ENCODE measurements at places on chromosomes 7 and 10. TPM values are rescaled to one million over a fixed set of nuclear protein-coding genes. Genes with fewer than 3 reads are reported as not detected.

DNA sequence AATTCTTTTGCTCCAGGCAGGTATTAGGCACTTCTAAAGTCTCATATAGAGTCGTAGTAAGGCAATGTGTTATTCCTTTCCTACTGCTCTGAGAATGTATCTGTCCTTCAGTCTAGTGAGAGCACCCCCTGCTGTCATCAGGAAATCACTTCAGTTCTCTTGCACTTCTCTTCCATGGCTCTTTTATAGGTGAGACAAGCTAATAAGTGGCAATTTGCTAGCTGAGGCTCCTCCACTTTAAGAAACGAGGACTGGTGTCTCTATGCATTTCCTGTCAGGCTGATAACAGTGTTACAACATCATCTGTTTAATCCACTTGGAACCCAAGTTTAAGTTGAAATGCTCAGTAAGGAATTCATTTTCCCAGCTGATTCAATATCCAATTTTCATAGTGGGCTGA lies 350.6 kb downstream of the TFEC start:
- DNase-seq = no peak

Gene DNAJC9
- 25.6 TPM for total RNA-seq

Gene GLCCI1
- total RNA-seq = 61.6 TPM

DNA sequence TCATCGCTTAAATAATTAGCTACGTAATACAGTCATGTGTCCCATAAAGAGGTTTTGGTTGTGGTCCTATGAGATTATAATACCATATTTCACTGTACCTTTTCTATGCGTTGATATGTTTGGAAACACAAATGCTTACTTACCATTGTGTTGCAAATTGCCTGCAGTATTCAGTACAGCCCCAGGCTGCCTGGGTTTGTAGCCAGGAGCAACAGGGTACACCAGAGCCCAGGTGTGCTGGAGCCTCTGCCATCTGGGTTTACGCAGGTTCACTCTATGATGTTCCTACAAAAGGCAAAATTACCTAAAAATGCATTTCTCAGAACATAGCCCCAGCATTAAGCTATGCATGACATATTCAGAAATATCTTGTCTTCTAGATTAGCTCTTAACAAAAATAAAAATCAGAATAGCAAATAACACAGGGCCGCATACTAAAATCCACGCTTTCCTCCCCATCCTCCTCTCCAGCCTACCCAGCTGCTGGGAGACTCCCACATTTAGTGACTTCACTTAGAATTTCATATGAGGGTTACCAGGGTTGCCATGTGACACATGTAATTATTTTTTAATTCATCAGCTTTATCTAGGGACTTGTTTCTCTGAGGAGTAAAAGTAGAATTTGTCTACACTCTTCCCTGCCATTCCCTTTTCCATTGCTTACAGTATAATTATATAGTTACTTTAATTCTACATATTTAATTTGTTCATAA lies 559.0 kb upstream of the ADARB2 start:
- DNase-seq = no peak

DNA sequence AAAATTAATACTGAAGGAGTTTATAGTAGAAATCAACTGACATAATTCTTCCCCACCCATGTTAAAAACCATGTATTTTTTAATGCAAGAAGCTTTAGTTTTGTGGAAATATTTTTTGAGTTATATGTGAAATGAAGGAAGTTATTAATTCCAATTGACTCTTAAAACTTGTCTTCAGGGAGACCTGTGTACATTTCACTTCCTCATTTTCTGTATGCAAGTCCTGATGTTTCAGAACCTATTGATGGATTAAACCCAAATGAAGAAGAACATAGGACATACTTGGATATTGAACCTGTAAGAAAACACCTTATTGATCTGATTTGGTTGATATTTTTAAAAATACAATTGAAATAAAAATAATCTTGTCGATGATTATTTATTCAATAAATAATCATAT lies 33.3 kb downstream of the CD36 start:
- DNase-seq = no peak

GRCh38 chr7:143385891-143386781 lies 5.0 kb downstream of the ZYX start:
- no peak for DNase-seq

Gene TAS2R41
- not detected for total RNA-seq

Gene SLC16A12
- total RNA-seq = 0.26 TPM

- DNase-seq = no peak
These were observed 217.0 kb downstream of the CREB5 start for GRCh38 chr7:28629216-28629842.

DNA sequence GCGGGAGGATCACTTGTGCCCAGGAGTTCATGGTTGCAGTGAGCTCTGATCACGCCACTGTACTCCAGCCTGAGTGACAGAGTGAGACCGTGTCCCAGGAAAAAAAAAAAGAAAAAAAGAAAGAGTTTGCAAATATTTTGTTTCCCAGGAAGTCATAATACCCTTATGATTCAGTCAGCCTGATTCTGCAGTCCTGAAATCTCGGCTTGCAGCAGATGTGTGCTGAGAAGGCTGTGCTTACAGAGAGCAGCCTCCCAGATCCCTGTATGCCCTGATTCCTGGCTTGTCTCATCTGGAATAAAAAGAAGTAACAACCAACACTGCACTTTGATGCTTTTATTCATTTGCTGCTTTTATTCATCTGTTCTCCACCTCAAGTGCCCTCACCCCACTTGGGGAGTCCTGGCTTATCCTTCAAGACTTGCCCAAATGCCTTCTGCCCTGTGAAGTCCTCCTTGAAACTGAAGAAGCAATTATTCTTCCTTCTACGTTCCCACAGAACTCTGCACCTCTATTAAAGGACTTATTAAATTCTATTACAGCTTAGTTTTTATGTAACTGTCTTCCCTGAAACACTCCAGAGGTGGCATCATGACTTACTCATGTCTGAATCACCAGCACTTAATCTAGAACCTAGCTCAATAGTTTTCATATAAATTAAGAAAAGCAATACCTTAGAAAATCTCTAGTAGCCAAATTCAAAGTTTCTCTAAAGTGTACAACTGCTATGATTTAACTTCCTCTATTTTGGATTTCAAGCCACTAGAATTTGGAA lies 27.7 kb upstream of the BPGM start:
- no peak for DNase-seq

DNA sequence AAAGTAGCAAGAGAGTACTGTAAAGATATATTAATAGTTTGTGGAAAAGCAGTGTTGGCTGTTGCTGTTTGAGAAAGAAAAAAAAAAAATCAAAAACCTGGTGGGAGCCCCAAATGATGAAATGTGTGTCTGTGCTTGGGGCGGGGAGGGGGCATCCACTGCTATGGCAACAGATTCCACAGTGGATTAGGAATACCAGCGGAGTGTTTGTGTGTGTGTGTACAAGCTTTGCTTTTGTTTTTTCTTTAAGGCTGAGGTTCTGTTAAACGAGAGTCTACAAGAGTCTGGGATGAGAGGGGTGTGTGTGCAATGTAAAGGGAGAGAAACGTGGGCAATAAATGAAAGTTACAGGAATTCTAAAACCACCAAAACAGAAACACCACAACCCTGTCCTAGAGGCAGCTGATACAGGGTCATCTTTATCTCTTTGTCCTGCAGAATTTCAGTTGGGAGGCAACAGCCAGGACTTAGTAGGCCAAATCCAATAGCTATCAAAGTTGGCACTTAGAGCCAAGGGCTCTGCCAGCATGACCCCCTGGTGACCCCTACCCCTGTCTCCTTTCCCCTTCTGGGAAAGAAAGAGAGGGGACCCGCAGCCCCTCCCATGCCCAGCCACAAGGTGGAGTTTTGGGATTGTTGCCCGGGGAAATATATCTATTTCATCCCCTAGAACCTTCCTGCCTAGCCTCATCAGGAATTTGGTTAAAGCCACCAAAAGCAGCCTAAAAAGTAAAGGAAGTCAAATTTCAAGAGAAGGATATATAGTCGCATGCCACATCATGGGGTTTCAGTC lies 85.4 kb downstream of the OSBPL3 start:
- no peak for DNase-seq

Gene TMEM106B
- total RNA-seq = 61.3 TPM

DNA sequence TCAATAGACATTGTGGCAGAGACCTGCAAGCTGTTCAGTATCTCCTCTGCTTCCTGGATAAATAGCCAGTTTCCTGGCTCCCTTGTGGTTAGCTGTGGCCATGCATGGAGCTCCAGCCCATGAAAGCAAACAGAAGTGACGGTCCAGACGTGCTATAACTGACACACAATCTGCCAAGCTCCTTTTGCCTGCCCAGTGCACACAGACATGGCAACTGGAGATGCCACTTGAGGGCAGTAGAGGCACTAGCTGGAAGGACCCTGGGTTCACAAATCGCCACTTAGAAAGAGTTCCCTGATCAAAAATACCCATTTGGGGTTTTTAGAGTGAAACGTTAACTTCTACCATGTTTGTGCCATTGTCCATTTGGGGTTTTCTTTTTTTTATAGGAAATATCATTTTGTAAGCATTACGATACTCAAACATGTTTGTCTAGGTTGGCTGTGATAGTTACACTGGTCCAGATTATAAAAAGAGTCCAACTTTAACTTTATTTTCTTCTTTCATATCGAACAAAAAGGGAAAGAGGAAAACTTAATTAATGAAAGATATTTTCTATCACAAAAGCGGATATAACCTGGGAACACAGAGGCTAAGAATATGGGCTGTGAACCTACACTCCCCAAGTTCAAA lies 31.3 kb downstream of the KIN start:
- no peak for DNase-seq

DNA sequence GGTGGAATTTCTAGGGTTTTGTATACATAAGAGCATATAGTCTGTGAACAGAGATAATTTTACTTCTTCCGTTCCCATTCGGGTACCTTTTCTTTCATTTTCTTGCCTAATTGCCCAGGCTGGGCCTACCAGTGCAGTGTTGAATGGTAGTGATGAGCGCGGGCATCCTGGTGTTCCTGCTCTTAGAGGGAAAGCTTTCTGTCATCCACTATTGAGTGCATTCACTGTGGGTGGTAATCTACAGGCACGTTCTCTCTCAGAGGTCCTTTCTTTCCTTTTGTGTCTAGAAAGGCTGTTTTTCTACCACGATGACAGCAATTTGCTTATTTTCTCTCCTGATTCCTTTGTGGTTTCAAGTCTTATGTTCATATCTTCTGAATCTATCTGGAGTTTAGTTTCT lies 65.0 kb downstream of the INPP5A start:
- DNase-seq = no peak

DNA sequence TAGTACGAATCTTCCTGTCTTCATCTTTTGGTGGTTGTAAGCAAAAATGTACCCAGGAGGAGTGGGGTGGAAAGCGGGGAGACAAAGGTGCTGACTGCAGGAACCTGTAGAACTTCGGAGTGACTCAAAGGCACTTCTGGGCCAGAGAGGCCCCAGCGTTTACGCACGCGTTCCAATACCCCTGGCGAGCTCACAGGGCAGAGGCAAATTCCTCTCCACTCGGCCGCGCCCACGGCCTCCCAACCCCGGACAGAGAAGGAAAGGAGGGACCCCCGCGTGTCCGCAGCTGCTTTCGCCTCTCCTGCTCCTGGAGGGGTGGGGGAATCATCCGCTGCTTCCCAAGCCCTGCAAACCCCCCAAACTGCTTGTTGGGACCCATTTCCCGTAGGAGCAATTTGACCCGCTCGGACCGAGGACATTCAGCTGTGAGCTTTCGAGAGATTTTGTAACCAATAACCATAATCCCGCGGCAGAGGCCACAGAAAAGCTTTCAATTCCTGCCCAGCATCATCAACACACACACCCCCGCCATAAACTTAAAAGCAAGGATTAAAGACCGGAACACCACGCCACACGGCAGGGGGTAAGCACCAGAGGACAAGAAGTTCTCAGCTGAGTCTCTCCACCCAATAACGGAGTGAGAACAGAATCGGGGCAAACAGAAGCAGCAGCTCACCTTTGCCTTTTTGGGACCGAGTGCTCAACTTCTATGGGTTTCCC lies 2.3 kb downstream of the IGF2BP3 start:
- no peak for DNase-seq

- no peak for DNase-seq
These were observed 52.0 kb upstream of the NKX6-2 start for GRCh38 chr10:132837905-132838304.

GRCh38 chr7:150978126-150978789 lies at the start of gene KCNH2:
TSS of gene KCNH2 (minus strand) at chr7:150978321. CDS start at chr7:150977913, 408 bp downstream.
- no peak for DNase-seq

GRCh38 chr10:73168465-73168803 lies 515 bp downstream of the FAM149B1 start:
- no peak for DNase-seq

Data from dorsolateral prefrontal cortex (tissue), 122 donors.